ENCODE measurements at places on chromosomes 5 and 9.

GRCh38 chr5:28737682-28738081 is 1699.3 kb upstream of the CDH9 start:
- DNase-seq: no peak

DNA sequence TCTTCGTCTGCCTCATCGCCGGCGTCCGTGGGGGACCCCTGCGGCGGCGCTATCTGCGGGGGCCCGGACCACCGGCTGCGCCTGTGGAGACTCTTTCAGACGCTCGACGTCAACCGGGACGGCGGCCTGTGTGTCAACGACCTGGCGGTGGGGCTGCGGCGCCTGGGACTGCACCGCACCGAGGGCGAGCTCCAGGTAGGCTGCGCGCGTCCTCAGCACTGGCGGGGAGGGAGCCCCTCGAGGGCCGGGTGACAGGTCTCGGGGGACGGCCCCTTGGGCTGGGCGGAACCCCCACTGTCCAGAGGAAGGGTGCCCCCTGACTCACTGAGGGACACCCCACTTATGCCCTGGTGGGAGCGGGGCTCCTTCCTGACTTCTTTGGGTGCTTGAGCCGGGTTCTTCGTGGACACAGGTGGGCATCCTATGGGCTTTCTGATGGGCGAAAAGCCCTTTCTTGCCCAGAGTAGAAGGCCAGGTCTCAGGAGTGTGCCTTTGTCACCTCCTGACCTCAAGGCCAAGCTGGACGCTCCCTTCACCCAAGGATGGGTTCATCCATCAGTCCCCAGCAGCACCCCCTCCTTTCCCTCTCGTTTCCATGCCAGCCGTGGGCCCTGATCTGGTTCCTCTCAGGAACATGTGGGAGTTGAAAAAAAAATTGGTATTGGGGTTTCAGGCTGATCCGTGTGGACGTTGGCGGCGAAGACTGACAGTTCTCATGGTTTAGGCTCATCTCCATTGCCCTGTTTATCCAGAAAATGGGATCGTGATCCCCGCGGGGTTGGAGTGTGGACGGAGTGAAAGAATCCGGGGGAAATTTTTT is 564 bp downstream of the SLC25A25 start:
- no peak for DNase-seq

GRCh38 chr9:135579889-135580660 is 18.5 kb downstream of the PAEP start:
- DNase-seq: no peak

GRCh38 chr5:149767281-149767550 is 37.1 kb downstream of the PPARGC1B start:
- DNase-seq: no peak

DNA sequence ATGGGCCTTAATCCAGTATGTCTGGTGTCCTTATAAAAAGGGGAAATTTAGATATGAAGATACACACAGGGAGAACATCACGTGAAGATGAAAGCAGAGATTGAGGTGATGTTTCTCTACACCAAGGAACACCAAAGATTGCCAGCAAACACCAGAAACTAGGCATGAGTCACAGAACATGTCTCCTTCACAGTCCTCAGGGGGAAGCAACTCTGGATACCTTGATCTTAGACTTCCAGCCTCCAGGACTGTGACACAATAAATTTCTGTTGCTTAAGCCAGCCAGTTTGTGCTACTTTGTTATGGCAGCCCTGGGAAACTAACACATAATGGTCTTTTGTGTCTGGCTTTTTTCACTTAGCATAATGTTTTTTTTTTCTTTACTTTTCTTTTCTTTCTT is 41.2 kb upstream of the STRBP start:
- no peak for DNase-seq

GRCh38 chr5:149646564-149646963 is 65.3 kb downstream of the ARHGEF37 start:
- no peak for DNase-seq

GRCh38 chr5:109767997-109768396 is 78.3 kb downstream of the MAN2A1 start:
- no peak for DNase-seq

DNA sequence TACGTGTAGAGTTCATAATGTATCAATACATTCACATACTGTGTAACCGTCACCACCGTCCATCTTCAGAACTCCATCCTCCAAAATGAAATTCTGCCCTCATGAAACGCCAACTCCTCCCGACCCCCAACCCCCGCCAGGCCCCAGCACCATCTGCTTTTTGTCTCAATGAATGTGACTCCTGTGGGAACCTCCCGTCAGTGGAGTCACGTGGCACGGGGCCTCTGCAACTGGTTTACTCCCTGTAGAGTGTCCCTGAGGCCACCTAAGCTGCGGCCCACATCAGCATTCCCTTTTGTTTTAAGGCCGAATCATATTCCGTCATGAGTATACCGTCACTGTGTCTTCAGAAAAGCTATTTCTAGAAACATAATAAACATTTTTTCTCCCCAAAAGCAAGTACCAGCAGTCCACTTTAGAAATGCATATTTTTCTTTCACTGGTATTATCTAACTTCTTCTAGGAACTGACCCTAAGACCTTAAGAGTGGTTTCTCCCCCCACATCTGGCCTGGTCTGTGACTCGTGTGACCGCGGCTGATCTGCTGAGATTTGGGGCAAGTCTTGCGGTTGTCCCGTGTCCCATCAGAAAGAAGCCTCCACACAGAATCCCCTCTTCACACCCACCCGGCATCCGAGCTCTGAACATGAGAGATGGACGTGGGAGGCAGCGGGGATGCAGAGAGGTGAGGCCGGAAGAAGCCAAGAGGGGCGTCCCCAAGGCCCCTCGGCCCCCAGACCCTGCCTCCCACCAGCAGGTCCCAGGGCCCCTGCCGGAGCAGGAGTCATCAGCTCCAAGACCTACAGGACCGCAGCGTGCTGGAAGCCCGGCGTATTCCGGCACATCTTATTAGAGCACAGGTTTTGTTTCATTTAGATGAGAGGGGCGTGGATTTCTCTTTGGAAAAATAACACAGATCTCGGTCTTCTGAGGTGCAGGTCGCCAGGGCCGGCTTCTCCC is 38.3 kb downstream of the SLC6A3 start:
- no peak for DNase-seq

DNA sequence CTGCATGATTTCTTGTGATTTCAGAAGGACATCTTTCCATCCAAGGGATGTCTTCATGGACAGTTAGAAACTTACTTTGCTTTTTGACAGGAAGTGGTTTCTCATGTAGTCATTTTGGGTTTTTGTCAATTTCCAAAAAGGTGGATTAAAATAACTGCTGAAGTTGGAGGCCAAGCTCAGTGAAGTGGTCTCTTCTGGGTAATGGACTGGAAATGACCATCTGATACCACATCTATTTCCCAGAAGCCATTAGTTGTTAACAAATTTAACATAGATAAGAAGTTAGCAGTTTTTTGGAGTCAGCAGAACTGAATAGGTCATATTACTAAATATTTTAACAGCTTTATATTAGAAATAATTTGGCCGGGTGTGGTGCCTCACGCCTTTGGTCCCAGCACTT is 86.2 kb upstream of the MYO10 start:
- DNase-seq: no peak

DNA sequence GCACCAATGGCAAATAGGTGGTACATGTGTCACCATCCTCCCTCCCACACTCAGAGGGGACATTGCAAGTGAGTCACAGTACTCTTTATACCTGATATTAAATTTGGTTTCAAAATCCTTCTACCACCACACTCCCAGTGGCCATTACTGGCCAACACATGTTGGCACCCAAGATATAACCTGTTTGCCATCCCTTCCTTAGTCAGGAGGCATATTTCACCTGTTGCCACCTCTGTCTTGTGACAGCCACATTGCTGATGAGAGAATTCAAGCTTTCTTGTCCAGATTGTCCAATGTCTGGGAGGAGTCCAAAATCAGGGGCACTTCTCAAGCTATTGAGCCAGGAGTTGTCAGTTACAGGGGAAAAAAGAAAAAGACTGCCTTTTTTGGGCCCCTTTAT is 80.2 kb upstream of the WWC1 start:
- no peak for DNase-seq

- DNase-seq: no peak
Measured at GRCh38 chr5:20368571-20369517, 380.8 kb upstream of the CDH18 start.

- no peak for DNase-seq
Measured at GRCh38 chr9:8284884-8285283, 485.3 kb upstream of the DMAC1 start.

GRCh38 chr5:168869615-168870227 is 290.6 kb upstream of the PANK3 start:
- no peak for DNase-seq

- no peak for DNase-seq
Measured at GRCh38 chr5:144504929-144505577, 334.4 kb downstream of the KCTD16 start.

DNA sequence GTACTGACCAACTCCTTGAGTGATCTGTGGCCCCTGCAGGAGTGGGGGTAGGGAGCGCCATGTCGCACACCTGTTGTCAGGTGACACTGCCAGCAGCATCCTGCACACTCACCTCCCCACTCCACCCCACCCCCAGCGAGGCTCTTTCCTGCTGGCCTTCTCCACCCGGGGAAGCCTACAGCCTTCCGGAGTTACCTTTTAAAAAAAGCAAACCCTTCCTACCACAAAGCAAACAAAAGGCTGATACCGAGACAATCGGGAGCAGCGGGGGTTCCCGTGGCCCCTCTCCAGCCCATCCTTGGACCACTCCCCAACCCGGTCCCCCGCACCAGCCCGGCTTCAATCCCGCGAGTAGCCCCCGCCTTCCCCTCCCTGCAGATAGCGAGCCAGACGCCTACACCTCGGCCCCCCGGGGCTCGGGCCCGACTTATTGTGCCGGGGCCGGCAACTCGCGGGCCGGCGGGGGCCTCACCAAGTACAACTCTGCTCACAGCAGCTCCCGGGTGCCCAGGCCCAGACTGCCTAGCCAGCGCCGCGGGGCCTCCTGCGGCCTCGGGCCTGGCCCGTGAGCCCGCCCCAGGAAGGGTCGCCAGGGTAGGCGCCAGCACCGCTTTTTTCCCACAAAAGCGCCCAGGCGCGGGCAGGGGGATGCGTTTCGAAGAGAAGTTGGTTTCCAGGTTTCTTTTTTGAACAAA is 724 bp downstream of the MACROH2A1 start:
- DNase-seq: no peak

GRCh38 chr5:137916923-137917322 is 27.7 kb downstream of the PKD2L2 start:
- no peak for DNase-seq

DNA sequence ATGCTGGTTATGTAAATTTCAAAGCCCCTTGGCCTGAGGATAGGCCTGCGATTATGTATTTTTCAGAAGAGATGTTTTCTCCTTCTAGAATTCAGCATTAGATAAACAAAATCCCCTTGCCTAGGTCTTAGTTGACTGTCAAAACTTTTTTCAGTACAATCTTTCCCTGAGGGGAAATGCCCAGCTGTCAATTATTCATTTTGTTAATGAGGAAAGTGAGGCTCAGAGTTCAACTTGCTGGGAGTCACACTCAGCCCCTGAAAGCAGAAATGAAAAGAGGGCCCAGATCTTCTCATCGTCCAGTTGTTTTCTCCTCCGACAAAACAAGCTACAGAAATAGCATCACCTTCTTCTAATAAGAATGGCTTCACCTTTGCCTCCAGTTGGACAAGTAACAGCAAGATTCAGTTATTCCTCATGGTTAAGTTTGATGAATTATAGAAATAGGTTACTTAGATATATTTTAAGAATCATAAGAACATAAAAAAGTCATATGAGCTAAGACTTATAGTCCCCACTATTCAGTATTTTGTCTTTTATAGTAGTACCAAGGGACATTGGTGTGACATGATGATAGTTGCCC is 627.1 kb upstream of the WWC1 start:
- no peak for DNase-seq

GRCh38 chr5:147223948-147224791 is 10.7 kb upstream of the STK32A start:
- DNase-seq: no peak
